ENCODE measurements at places on chromosomes 3 and 15.
A peak's percentile ranks its signal among the peaks of the same experiment; 100 is the strongest.

DNA sequence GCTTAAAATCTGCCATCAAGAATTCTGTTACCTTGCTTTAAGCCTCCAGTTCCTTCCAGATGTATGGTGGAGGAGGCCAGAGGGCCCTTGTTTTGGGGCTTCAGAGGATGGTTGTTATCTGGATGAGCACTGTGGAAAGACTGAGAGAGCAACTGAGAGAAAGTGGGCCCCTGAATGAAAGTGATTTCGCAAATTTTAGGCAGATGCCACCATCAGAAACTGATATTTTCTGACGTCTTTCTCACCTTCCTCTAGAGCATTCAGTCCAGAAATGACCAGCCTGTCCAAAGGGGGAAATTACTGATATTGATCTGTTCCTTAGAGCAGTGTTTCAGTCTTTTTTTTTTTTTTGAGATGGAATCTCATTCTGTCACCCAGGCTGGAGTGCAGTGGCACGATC lies 13.4 kb downstream of the B3GNT5 start:
- no peak for DNase-seq

DNA sequence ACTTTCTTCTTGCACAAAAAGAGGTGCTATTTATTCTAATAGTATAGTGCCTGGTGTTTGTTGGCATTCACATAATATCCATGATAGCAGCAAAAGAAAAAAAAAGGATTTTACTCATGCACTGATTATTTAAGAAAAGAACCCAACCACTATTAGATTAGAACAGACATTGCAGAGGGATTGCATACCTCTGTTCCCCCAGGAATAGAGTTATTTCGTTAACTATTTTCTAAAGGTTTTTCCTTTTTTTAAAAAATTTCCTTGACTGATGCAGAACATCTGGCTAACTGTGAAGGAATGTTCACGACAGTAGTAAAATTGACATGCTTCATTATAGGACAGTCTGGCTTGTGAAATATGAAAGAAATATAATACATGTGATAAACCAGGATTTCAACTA lies 136.6 kb upstream of the PTX3 start:
- no peak for DNase-seq

DNA sequence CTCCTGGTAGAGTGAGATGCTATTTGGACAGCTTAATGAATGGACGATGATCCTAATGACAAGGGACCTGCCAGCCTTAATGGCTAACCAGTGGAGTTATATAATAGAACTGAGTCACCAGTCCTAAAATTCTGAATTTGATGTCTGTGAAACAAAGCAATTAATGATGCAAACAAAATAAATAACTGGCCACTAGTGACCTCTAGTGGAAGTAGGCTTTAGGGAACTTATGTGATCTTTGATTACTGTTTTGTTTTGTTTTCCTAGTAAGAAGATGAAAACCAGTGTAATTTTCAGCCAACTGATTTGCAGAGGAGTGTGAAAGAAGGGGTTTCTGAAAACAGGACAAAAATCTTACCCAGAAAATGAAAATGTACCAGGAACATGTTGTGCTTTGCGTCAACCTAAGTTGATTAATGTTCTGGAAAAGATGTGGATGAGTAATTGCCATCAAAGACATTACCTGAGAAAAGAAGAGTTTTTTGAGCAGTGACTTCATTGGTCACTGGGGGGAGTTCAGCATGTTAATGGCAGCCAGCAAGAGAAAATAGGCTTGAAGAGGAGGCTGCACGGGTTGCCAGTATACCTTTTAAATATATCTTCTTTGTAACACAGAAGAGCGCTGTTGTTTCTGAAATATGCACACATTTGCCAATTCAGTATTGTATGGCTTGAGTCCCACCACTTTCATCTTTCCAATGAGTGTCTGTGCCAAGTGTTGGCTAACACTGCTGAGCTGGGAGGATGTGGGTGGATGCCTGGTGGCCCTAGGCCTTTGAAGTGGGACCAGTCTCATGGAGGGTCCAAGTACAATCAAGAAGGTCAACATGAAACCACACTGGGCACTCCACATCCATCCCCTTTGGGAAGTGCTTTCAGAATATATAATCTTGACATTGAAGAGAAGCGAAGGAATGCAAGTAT lies 9.3 kb downstream of the VEPH1 start:
- DNase-seq: peak; percentile 69

GRCh38 chr3:51391566-51392354 lies 675 bp downstream of the RBM15B start:
- no peak for DNase-seq

DNA sequence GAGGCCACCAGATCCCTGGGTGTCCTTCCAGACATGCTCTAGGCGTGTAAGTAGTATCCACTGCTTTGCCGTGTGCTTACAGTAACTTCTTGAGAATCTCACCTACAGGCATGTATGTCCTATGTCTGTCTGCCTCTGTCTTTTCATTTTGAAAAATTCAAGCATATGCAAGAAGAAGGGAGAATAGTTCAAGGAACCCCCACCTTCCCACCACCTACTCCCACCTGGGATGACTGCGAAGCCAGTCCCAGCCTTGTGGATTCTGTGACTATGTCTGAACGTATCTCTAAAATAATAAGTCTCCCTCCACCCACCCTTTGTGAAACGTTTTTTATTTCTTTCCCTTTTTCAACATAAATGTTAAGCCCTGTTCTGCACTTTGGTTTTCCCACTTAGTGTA lies 15.0 kb downstream of the CHST13 start:
- no peak for DNase-seq

GRCh38 chr3:75894234-75894633 lies 108.9 kb upstream of the ZNF717 start:
- DNase-seq: no peak

Data from Kasumi-1 (cell line).